ENCODE measurements at places on chromosomes 1 and 21. TPM values are rescaled to one million over a fixed set of nuclear protein-coding genes. Genes with fewer than 3 reads are reported as not detected.

Gene ADORA1
- 0.11 TPM for total RNA-seq

- DNase-seq: no peak
Observed at GRCh38 chr1:62057641-62058290, 136.9 kb upstream of the L1TD1 start.

GRCh38 chr1:226480461-226480860 lies 68.1 kb upstream of the STUM start:
- peak; percentile 16 for DNase-seq

GRCh38 chr1:111361761-111362160 lies 65.8 kb downstream of the OVGP1 start:
- DNase-seq: no peak

GRCh38 chr1:94247138-94248094 lies 10.0 kb upstream of the ARHGAP29 start:
- peak; percentile 57 for DNase-seq

All from HepG2 (cell line).